ENCODE measurements at places on chromosomes 7 and 10. TPM values are rescaled to one million over a fixed set of nuclear protein-coding genes. Genes with fewer than 3 reads are reported as not detected.

GRCh38 chr10:129364949-129365348 lies 102.1 kb upstream of the MGMT start:
- DNase-seq = no peak

DNA sequence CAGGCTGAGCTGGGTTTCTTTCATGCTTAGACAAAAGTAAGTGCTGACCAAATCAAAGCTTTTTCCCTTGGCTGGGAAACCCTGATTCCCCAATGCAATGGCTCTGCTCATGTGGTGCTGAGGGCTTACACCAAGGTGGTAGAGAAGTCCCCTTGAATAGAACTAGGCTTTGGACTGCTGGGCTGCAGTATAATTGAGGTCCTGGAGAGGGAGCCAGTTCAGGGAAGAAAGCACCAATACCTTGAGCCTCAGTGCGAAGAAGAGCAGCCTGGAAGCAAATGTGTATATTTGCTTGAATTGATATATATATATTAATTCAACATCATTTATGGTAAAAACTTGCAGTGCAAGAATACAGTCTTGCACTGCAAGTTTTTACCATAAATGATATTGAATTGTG lies 391.1 kb downstream of the RPS24 start:
- DNase-seq = no peak

- DNase-seq = no peak
These were observed 44.2 kb downstream of the DRGX start for GRCh38 chr10:49351669-49352068.

DNA sequence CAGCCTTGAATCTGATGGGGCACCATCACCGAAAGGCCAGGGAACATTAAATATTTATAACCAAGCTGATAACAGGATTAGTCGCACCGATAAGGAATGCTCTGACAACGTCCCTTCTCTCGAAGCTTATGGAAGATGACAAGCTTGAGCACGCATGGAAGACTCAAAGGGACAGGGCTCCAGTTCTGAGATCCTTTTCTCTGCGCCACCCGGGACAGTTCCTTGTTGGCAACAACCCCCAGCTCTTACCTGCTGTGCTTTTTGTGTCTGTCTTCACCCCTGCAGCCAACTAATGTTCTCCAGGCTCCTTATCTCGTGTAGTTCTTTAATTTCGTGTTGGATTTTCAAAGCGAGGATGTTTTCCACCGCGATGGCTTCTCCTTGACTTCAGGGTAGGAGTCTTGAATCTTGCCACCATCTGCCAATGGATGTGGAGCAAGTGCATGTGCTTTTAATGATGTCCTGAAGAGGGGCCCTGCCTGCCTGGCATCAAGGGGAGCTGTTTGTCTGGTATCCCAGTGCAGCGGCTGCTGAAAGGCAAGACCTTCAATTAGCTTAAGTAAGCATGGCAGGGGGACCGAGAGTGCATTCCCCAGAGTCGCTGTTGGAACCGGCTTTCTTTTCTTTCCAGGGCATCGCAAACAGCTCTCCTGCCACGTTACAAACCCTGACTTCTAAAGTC lies 354 bp upstream of the FERD3L start:
- DNase-seq = no peak

DNA sequence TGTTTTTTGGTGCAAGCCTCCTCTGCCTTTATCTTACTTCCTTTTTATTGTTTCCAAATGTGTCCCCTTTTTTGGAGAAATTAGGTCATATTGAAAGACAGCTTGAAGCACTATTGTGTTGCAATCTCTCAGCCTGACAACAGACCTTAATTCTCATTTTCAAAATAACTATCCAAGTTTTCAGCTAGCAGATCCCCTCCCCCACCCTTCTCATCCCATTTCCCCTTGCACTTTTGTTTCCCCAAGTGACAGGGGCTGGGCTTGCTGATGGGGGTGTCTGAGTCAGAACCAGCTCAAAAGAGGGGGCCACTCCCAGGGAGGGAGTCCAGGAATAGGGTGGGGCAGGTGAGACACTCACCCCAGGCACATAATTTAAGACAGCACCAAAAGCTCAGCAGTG lies 75.3 kb downstream of the MKI67 start:
- DNase-seq = no peak

- no peak for DNase-seq
These were observed 33.8 kb downstream of the SLC16A9 start for GRCh38 chr10:59675812-59676211.

The RNF32 gene
- 0.18 TPM for total RNA-seq

The AOAH gene
- total RNA-seq = not detected

The ANXA8 gene
- total RNA-seq = 0.16 TPM

Data from SJSA1 (cell line).